Substantia nigra (tissue), 51 donors: ENCODE measurements at places on chromosomes 5 and 9.

- DNase-seq, result no peak
Observed at GRCh38 chr5:171386861-171387344, 746 bp upstream of the NPM1 start.

GRCh38 chr9:106964329-106964728 is 101.4 kb downstream of the ZNF462 start:
- DNase-seq, result no peak

GRCh38 chr5:154373729-154374179 is 72.0 kb upstream of the SAP30L start:
- DNase-seq, result no peak

DNA sequence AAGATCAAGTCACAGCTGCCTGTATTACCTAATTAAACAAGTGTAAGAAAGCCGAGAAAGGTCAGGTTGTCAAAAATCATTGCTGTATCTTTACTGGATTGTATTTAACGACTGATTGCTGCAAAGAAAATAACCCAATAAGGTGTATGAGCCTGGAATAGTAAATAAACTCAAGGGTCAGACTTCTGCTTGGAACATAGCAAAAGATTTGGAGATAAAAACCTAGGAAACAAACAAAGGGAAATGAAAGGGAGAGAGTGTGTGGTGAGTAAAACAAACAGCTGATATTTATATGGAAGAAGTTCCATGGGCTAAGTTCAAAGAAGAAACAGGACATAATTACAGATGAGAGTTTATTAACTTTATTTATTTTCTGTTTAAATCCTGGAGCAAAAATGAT is 354.0 kb downstream of the TLR4 start:
- DNase-seq, result no peak

GRCh38 chr9:75545287-75545686 is 345.2 kb upstream of the PCSK5 start:
- DNase-seq, result no peak

DNA sequence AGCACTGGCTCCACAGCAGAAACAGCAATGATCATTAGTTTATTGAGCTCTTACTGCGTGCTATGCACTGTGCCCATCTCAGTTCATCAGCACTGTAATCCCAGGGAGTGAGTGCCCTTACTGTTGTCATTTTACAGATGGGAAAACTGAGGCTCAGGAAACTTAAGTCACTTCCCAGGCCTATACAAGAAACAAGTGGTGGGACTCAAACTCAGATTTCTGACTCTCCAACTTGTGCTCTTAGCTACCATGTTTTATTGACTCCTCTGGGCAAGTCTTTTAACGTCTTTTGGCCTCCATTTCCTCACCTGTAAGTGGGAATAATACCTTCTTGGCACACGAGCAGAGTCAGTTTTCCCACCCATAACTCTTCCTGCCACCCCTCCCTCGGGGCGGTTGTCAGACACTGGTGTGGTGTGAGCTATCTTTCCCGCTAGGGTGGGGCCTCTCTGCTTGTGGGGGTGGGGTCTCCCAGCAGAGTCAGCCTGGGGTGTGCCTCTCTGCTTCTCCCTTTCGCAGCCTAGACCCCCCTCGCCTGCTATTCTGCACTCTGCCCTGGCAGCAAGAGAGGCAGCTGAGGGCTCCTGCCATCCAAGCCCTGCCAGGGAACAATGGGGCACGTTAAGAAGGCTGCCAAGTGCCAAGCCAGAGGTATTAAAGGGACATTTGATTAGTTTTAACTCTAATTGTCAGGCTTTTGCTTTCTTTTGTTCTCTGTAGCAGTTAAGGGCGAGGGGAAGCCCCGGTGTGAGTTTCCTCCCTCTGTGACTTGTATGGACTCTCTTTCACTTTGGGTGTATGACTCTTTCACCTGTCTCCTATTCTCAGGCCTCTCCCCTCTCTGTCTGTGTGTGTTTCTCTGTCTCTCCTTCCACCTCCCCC is 12.1 kb downstream of the GALNT10 start:
- DNase-seq, result no peak

DNA sequence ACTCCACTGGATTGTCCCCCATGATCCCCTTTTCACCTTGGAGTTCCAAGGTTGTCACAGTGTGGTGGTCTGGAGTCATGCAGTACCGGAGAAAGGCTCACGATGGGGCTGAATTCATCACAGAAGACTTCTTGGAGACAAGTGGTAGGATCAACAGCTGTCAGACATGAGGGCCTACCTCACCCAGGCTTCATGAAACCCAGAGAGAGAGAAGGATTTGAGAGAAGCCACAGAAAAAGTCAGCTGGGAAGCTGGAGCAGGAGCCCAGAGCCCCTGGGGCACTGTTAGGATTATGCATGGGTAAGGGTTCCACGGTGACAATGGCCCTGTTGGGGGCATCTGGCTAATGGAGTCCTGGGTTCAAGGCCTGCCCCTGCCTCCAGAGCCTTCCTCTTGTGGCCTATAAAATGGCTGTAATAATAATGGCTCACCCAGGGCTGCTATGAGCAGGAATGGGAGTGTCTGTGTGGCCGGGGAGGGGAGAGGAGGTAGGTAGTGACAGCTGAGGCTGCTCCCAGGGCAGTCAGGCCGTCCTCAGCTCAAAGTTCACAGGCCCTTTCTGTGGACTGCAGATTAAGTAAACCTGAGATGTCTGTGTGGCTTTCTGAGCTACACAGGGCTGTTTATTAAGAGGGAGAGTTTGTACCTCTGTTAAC is 910 bp downstream of the TRIM14 start:
- no peak for DNase-seq

DNA sequence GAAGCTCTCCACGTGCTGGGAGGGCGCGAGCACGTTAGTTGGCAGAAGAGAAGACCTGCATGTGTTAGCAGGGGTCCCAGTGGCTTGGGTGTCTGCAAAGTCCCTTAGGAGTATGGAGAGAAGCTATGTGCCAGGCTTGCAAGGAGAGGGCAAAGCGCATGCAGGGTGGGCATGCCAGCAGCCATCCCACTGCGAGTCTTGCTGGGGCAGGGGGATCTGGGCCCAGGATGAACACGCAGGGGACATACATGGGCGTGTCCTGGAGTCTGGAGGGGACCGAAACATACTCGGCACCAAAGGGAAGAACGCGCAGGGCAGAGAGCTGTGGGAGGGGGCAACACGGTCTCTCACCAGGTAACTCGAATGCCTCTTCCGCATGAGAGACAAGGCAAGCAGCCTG is 43.6 kb upstream of the IPPK start:
- no peak for DNase-seq

- no peak for DNase-seq
Observed at GRCh38 chr5:33601881-33602280, 161.1 kb downstream of the TARS1 start.

GRCh38 chr9:105419816-105420597 is 27.8 kb upstream of the FSD1L start:
- DNase-seq, result no peak

DNA sequence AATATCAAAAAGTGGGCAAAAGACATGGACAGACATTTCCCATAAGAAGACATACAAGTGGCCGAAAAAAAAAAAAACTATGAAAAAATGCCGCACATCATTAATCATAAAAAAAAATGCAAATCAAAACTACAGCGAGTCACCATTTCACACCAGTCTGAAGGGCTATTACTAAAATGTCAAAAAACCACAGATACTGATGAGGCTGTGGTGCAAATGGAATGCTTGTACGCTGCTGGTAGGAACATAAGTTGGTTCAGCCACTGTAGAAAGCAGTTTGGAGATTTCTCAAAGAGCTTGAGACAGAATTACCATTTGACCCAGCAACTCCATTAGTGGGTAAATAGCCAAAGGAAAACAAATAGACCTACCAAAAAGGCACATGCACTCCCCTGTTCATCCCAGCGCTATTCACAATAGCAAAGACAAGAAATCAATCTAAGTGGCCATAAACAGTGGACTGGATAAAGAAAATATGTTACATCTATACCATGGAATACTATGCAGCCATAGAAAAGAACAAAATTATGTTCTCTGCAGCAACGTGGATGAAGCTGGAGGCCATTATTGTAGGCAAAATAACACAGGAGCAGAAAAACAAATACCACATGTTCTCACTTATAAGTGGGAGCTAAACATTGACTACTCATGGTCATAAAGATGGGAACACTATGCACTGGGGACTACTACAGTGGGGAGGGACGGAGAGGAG is 110.6 kb upstream of the BOD1 start:
- no peak for DNase-seq
